IPS DF 6.9 (cell line): ENCODE measurements at places on chromosomes 2 and 18.

DNA sequence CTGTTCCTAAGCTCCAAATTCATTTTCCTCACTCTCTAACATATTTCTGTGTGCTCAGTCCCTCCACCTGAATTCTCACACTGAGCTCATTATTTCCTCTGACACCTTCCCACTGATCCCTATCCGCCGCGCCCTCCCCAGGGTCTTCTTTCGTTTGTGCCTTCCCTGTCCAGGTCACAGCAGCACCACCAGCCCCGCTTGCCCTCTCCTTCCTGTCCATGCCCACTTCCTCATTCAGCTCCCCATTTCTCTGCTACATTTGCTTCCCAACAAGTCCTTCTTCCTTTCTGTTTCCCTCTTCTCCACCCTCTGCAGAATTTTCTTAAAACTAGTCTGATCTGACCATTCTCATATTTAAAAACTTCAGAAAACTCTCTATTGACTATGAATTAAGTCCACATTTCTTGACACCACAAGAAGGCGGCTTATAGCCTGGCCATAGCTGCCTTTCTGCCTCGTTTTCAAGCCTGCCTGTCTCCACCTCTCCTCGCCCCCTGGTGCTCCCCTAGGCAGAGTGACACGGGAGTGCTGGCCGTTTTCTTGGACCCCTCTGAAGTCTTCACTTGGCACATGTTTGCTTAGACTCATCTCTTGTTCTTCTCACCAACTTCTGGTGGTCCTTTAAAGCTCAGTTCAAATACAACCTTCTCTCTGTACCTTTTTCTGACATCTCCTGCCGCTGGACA is 138.7 kb upstream of the BOD1L2 start:
- no peaks in the 10 kb centered on the region for H3K4me1 ChIP-seq
- no peak overlapping the region for H3K27ac ChIP-seq
- H3K27me3 ChIP-seq = no peaks in the 10 kb centered on the region

DNA sequence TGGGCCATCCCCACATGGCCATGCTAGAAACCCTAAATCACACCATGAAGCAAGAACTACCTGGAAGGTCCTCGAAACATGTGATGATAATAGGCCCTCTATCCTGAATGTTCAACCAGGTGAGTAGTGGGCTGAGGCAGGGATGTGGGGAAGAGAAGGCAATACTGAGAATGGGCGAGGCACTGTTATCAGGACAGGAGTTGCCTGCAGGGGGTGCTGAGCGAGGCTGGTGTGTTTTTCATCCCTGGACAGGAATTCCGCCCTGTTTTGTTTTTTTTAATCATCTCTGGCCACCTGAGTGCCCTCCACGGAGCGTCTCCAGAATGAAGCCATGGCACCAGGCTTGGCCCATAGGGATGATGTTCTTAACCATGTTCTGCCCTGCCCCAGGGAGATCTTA is 103.0 kb upstream of the SOX11 start:
- H3K27ac ChIP-seq = no peak overlapping the region
- no peak for DNase-seq
- H3K36me3 ChIP-seq = no peaks in the 10 kb centered on the region
- no peaks in the 10 kb centered on the region for H3K27me3 ChIP-seq
- no peak overlapping the region for H3K4me3 ChIP-seq
- no peaks in the 10 kb centered on the region for H3K4me1 ChIP-seq

DNA sequence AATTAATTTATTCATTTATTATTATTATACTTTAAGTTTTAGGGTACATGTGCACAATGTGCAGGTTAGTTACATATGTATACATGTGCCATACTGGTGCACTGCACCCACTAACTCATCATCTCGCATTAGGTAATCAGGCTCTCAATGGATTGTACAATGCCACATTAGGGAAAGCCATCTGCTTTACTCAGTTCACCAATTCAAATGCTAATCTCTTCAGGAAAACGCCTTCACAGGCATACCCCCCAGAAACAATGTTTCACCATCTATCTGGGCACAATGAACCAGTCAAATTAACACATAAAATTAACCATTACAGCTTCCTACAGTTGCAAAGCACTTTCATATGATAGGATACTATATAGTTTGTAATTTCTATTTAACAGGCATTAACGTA is 84.8 kb upstream of the DNAJC10 start:
- H3K36me3 ChIP-seq = no peaks in the 10 kb centered on the region
- no peak overlapping the region for H3K4me3 ChIP-seq
- no peak overlapping the region for H3K27ac ChIP-seq
- H3K27me3 ChIP-seq = no peaks in the 10 kb centered on the region
- no peak for DNase-seq
- H3K4me1 ChIP-seq = peaks cover 2% of the 10 kb centered on the region; the same call in 1 of the 2 replicates

GRCh38 chr2:99380376-99381010 is 43.3 kb downstream of the EIF5B start:
- H3K4me1 ChIP-seq = no peaks in the 10 kb centered on the region
- H3K27ac ChIP-seq = no peak overlapping the region
- DNase-seq = no peak
- H3K4me3 ChIP-seq = no peak overlapping the region

GRCh38 chr2:86171295-86171694 is 24.0 kb downstream of the IMMT start:
- peaks cover 4% of the 10 kb centered on the region; the same call in 1 of the 2 replicates for H3K36me3 ChIP-seq
- H3K27me3 ChIP-seq = no peaks in the 10 kb centered on the region
- H3K4me1 ChIP-seq = no peaks in the 10 kb centered on the region
- H3K4me3 ChIP-seq = no peak overlapping the region
- H3K27ac ChIP-seq = no peak overlapping the region

GRCh38 chr2:241900251-241901017 is 30.9 kb downstream of the RTP5 start:
- H3K27me3 ChIP-seq = no peaks in the 10 kb centered on the region
- H3K36me3 ChIP-seq = no peaks in the 10 kb centered on the region
- DNase-seq = no peak
- no peak overlapping the region for H3K4me3 ChIP-seq
- H3K27ac ChIP-seq = no peak overlapping the region

DNA sequence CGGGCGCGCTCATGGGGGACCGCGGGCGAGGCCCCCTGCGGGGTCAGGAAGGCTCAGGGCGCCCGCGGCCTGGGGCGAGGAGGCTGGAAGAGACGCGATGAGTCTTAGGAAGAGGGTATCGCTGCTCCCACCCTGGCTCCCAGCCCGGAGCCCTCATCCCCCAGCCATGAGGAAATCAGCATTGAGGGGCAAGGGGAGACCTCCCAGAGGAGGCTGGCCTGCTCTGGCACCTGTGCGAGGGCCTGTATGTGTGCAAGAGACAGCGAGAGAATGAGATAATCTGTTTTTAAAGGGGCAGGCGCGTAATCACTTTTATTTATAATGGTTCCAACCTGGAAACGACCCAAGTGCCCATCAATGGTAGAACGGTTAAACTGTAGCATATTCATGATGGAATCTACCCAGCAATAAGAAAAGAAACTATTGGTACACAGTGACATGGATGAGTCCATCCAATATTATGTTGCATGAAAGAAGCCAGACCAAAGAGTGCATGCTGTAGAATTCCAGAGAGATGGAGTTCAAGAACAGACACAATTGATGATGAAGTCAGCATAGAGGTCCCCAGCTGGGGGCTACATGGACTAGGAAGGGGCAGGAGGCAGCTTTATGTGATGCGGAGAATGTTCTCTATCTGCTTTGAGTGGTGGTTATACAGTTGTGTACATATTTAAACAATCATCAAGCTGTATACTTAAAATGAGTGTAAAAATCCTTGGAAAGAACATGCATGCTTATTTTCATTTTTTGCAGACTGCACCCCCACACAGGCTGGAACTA is 14.4 kb downstream of the FBXO41 start:
- no peak for DNase-seq
- peak overlapping the region; percentile 28; the same call in 1 of the 2 replicates for H3K4me3 ChIP-seq
- peaks cover 2% of the 10 kb centered on the region; the same call in 1 of the 2 replicates for H3K27me3 ChIP-seq
- H3K4me1 ChIP-seq = peaks cover 2% of the 10 kb centered on the region
- no peaks in the 10 kb centered on the region for H3K36me3 ChIP-seq
